B cell (primary cell): ENCODE measurements at places on chromosomes 11 and 22. TPM values are rescaled to one million over a fixed set of nuclear protein-coding genes. Genes with fewer than 3 reads are reported as not detected.

GRCh38 chr11:11657218-11657955 is 35.6 kb upstream of the GALNT18 start:
- no peak for DNase-seq

Gene FCHSD2
- total RNA-seq: 189 and 193 TPM in 2 replicates

DNA sequence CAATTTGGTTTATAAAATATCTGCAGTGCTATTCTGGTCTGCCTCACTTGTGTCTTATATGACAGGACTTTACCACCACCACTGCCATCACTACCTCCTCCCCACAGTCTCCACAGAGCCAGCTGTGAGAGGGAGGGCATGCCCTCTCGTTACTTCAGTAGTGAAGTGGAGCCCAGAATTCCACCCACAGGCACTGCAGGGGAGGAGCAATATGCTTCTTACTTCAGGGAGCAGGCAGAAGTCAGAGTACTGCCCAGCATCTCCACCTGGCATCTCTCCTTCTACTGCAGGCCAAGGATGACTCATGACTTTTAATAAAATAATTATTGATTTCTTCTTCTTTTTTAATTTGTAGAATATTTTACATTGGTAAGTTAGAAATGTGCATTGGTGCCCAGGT is 255.5 kb downstream of the DYNC2H1 start:
- no peak for DNase-seq

DNA sequence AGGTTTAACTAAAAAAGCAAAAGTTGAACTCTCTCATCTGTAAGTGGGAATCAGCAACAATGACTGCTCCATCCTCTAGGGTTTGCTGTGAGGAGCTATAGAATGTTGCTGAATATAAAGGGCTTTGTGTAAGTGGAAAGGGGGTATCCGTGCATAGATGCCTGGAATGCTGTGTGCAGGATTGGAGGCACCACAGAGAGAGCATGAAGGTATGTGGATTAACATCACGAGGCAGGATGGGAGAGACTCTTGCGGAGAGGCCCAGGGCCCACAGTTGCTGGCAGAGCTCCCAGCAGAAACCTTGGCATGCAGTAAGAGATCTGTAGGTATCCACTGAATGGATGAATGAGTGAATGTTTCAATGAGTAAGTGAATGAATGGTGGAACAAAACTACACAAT is 298.7 kb upstream of the DDI1 start:
- no peak for DNase-seq

GRCh38 chr11:280706-281485 is 2.7 kb downstream of the NLRP6 start:
- DNase-seq: peak; percentile 76

Gene SCGB1D2
- total RNA-seq: not detected in 2 replicates

DNA sequence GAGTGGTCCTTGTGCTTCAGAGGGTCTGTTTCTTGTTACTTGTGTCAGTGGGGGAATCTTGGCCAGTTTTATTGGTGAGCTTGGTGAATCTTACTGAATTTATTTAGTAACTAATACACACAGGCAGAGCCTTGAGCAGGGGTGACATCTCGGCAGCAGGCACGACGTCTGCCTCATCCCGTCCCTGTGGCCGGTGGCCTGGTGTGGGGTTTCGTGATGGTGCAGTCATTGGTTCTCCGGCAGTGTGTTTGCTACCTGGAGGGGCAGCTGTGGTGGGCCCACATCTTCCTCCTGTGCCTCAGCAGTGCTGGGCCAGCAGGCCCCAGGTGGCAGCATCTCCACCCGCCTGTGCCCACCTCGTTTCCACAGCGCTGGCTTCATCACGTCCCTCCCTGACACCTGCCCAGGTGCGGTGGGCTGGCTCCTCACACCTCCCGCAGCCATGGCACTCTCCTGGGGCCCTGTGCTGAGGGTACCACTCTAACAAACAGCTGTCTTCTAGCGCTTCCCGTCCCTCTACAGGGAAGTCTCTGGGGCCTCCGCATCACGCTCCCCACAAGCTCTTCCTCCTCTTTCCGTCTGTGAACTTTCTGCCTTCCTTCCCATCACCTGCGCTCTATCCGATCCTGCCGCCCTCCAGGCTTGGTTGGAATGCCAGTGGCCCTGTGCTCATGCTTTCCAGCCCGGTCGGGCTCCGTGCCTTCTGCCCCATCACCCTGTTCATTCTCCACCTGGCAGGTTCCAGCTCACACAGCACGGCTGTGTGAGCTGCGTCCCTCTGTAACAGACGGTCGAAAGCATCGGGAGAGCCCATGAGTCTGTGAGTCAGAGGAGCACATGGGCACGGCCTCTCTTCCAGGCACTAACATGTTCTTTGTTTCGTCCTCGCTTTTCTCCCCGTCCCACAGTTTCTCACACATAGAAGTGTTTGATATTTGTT is 203.4 kb downstream of the TBC1D22A start:
- no peak for DNase-seq

Gene FHIP1B
- total RNA-seq: 44.1 and 48.3 TPM in 2 replicates
